Hematopoietic multipotent progenitor cell treated with erythropoietin and hydrocortisone succinate and interleukin-3 and kit ligand, for 6 days (in vitro differentiated cells): ENCODE measurements at places on chromosomes 2 and 18.

DNA sequence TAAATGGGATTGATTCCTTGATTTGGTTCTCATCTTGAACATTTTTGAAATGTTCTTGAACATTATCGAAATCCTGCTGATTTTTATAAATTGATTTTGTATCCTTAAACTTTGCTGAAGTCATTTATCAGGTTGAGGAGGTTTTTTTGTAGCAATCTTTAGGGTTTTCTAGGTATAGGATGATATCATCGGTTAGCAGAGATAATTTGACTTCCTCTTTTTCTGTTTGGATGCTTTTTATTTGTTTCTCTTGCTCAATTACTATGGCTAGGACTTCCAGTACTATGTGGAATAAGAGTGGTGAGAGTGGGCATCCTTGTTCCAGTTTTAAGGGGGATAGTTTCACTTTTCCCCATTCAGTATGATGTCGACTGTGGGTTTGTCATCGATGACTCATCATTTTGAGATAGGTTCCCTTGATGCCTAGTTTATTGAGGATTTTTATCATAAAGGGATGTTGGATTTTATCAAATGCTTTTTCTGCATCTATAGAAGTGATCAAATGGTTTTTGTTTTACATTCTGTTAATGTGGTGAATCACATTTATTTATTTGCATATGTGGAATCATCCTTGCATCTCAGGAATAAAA, 201.5 kb upstream of the ZSWIM2 start:
- DNase-seq: peak; percentile 4

- DNase-seq: no peak
Measured at GRCh38 chr2:217966423-217967070, 36.2 kb downstream of the TNS1 start.

GRCh38 chr18:9215221-9215933, 78.8 kb downstream of the ANKRD12 start:
- DNase-seq: no peak

- no peak for DNase-seq
Measured at GRCh38 chr18:2893676-2894075, 46.9 kb downstream of the EMILIN2 start.

GRCh38 chr2:235493402-235493774, 455 bp upstream of the AGAP1 start:
- peak; percentile 28 for DNase-seq

DNA sequence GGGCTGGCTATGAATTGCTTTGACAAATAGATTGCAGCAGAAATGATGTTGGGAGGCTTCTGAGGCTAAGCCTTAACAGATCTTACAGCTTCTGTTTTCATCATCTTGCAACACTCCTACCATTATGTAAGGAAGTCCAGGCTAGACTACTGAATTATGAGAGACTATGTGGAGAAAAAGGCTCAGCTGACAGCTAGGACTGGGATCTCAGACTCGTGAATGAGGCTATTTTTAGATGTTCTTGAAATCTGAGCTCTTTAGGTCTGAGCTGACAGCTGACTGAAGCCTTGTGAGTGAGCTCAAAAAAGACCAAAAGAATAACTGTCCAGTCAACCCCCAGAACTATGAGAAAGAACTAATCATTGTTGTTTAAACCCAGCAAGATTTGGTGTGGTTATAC, 70.3 kb downstream of the VWC2L start:
- no peak for DNase-seq

GRCh38 chr18:26228562-26229260, 2.5 kb downstream of the TAF4B start:
- peak; percentile 42 for DNase-seq

DNA sequence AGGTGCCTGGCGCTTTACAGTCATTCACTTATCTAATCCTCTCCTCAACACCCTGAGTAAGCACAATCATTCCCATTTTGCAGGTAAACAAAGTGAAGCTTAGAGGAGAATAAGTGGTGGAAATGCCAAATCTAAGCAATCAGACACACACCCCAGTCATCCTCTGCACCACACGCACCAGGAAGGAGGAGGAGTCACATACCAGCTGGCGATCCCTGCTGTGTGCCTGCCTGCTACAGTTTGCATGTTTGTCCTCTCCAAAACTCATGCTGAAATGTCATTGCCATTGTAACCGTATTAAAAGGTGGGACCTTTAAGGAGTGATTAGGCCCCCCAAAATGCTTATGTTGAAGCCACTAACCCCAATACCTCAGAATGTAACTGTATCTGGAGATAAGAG, 93.7 kb downstream of the LOXHD1 start:
- DNase-seq: no peak

GRCh38 chr2:226427538-226428307, 371.9 kb downstream of the IRS1 start:
- no peak for DNase-seq

DNA sequence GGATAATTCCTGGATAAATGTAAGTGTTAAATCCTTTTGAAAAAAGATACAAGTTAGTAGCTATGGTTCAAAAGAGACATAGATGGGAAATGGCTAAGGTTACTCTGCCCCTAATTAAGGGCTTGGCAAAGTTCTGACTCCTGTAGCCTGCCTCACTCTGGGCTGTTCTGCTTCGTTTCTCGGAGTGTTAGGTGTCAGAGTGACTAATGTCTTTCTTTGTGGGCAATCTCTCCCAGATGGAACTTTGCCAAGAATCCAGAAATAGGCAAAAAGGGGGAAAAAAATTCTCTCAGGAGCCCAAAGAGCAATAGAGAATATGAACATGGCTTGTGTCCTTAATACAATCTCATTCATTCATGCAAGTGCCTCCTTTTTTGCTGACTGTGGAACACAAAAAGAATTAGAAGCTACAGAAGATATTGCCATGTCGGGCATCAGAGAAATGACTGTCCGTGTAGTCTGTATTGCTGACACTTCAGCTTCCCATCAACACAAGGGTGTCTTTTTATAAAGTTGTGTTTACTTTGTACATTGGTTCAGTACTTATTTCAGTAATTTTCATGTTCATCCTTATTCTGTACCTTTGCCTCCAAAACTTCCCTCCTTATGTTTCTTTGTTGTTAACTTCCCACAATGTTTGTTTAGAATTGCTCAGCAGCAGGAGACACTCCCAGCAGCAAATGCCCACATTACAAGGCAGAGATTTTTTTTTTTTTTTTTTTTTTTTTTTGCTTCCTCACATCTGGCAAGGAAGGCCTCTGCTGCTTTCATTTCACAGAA, 134.0 kb downstream of the FTCDNL1 start:
- no peak for DNase-seq

DNA sequence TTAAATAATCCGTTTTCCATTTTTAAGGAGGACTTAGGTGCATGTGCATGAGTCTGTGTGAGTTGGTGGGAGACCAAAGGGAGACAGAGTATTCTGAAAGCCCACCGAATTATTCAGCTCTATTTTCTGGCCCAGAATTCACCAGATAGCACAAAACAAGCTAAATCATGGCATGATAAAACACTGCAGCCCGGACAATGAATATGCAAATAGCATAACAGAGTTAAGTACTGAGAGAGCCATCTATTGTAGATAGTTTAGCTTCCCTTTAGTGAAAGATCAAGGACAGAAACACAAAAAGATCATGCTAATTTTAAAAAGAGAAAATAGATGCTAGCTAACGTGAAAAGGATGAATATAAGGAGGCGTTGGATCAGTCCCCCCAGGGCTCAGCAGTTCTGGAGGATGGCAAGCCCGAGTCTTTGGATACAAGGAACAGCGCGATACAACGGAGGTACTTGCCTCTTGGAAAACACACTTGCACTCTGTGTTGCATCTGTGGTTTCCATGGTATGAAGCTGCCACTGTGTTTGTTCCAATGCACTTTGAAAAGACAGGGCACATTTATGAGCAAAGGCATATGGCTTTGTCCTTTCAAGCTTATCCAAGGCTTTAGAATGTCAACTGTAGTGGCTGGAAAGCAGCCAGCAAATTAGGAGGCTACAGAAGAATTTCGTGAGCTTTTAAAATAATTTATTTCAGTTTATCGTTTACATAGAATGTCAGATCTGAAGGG, 119.9 kb downstream of the LYPD1 start:
- DNase-seq: no peak

DNA sequence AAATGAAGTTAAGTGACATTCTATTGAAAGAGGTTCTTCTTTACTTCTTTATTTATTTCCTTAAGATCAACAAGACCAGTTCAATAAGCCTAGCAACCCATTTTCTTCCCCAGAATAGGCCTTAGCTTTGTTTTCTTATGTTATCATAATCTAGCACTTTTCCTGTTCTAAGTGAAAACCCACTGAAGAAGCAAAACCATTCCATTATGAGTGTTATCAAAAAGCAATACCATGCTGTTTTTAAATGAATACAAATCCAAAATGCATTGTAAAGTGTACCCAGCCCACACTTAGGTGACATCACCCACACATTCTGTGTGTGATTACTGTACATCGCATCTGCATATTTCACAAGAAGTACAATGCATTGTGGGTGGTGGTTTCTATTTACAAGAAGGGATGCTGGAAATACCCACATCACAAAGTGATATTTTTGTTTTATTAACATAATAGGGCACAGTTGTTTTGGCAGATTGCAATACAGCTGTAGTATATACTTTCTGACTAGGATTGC, 679.5 kb downstream of the KCNJ3 start:
- no peak for DNase-seq

GRCh38 chr2:49973917-49974368, 819.6 kb upstream of the FSHR start:
- peak; percentile 66 for DNase-seq

- DNase-seq: no peak
Measured at GRCh38 chr2:211367293-211367692, 810.9 kb downstream of the CPS1 start.

GRCh38 chr2:101255501-101255900, 2.8 kb downstream of the CNOT11 start:
- DNase-seq: no peak

DNA sequence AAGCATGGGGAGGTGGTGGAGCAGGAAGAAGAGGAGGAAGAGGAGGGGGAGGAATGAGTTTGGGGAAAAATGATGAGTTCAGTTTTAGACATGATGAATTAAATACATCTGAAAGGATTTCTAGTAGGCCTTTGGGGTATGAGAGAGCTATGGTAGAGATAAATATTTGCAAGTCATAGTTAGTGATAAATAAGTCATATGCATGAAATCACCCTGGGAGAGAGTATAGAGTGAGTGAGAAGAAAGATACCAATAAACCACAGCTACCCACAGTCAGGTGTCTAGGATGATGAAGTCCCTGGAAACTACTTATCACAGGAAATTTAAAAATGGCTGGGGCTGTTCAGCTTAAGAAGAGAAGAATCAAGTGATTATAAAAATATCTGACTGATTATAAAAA, 240.5 kb downstream of the RDH14 start:
- DNase-seq: no peak

GRCh38 chr2:56713161-56713676, 529.4 kb downstream of the CCDC85A start:
- DNase-seq: no peak

DNA sequence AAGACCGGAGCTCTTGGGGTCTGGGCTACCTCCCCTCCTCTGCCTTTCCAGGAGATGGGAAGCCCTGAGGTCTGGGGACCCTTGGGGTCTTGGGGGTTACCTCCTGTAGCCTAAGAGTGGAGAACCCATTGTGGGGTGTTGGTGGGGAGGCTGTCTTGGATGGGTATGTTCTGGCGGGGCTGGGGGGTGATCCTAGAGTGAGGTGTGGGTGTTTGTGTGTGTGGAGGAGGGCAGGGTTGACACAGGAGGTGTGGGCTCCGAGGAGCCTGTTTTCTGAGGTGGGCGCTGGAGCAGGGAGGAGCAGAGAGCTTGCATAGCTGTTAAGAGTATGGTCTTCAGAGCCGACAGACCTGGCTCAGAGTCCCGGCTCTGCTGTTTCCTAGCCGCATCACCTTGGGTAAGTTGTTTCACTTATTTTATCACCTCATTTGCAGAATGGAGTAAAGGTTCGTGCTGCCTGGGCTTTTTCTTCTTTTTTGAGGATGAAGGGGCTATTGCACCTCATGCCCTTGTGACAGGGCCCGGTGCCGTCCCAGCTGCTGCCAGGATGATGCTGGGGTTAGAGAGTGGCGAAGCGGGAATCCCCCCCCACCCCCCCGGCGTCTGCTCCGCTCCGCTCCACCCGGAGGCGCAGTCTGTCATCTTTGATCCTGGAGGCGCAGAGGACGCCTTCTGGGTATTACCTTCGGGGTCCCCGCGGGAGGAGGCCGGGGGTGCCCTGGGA, 17.2 kb downstream of the TET3 start:
- no peak for DNase-seq

- no peak for DNase-seq
Measured at GRCh38 chr18:22088996-22089640, 80.3 kb upstream of the GATA6 start.

DNA sequence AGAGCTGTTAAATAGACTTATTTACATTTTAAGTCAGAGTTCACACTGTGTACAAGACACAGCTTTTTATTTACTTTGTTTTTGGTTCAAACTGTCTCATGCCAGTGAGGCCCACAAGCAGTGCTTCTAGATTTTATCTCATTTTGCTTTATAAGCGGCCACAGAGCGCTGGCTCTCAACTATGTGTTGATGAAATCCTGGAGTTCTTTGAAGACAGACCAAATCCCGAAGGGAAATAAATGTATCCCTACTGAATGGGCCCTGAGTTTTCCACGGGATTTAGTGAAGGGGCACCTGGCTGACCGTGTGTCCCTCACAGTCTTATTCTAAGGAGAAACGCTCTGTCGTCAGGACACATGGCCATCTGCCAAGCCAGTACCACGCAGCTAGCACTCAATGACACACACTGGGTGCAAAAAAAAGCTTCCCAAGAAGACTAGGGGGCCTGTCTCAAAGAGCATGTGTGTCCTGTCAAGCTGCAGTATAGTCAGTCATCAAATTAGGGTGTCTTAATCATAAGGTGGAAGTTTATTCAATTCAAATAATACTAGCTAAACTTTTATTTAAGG, 23.4 kb downstream of the LYPD1 start:
- no peak for DNase-seq
